Mammary epithelial cell (primary cell): ENCODE measurements at places on chromosomes 12 and 14. TPM values are rescaled to one million over a fixed set of nuclear protein-coding genes. Genes with fewer than 3 reads are reported as not detected.

TAS2R30 gene
- 1.9 and 2.3 TPM in 2 replicates for total RNA-seq

NOS1 gene
- not detected for total RNA-seq

PPP4R4 gene
- total RNA-seq, result 6.3 TPM

HSPB8 gene
- 4.5 TPM for total RNA-seq

KCNA5 gene
- total RNA-seq, result not detected in 2 replicates

DPPA3 gene
- total RNA-seq, result not detected

TNFAIP2 gene
- total RNA-seq, result 1.1 and 1.8 TPM in 2 replicates

AKAP3 gene
- total RNA-seq, result 0.83 TPM

OAS1 gene
- 4.2 TPM for total RNA-seq

FAM181A gene
- not detected in 2 replicates for total RNA-seq

BLTP3B gene
- total RNA-seq, result 30.2 TPM

PMEL gene
- 0.75 and 1.9 TPM in 2 replicates for total RNA-seq

KLHDC1 gene
- 2.0 TPM for total RNA-seq

ANKRD33 gene
- total RNA-seq, result not detected in 2 replicates

KCNC2 gene
- total RNA-seq, result not detected in 2 replicates

KRT71 gene
- not detected for total RNA-seq

KITLG gene
- total RNA-seq, result 26.2 TPM

CLEC2A gene
- not detected for total RNA-seq

WASHC3 gene
- 61.2 TPM for total RNA-seq

TAS2R19 gene
- total RNA-seq, result 6.8 TPM

FSCB gene
- total RNA-seq, result not detected
